ENCODE measurements at places on chromosomes 2 and 18.

DNA sequence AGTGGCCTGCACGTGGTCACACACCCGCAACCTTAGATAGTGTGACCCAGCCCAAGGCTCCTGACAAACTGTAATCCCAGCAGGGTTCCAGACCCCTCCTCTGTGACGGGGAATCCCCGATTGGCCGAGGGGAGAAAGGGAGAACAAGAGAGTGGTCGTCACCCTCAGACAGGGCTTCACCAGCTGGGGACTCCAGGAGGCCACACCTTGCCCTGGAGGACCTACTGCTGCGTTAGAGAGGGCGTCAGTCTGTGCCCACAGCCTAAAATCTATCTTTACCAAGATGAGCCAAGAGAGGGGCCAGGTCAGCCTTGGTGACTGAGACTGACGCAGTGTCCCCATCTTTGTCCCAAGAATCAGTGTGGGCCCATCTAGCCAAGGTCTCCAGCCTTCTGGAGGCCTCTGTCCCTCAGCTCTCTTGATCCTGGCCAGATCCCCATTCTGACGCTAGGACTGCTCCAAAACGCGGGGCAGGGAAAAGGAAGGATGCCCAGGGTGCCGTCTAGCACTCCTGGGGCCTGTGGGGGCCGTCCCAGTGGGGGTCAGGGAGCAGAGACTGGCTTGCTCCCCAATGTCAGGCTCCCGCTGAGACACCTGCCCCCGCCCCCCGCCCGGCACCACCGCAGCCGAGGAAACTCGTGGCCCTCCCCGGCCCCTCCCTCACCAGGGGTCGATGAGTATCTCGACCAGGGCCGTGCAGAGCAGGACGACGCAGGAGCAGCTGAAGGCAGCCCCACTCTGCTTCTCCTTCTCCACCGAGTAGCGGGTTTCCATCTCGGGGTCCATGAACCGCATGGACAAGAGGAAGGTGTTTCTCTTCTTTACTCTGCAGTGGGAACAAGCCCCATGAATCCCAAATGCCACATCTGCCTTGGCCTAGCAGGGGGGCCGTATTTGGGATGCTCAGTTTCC lies 40.9 kb downstream of the CENPO start:
- DNase-seq = no peak

DNA sequence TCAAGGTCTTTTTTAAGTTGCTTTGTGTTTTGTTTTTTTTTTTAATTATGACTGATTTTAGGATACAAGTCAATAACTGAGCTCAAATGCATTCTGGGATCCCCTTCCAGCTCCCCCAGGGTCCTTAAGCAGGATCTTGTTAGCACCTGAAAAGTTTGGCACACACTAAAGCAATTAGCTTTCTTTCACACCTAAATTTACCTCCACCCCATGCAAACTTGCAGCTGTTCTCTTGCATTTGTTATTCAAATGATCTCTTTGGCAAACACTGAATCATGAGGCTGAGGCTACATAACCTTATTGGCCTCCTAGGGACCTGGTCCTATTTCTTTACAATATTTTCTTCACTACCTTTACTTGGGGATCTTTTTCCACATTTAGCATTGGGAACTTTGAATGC lies 2026.1 kb upstream of the CELF4 start:
- DNase-seq = no peak

- peak; percentile 51 for DNase-seq
Observed at GRCh38 chr18:36942264-36942663, 113.3 kb downstream of the KIAA1328 start.

DNA sequence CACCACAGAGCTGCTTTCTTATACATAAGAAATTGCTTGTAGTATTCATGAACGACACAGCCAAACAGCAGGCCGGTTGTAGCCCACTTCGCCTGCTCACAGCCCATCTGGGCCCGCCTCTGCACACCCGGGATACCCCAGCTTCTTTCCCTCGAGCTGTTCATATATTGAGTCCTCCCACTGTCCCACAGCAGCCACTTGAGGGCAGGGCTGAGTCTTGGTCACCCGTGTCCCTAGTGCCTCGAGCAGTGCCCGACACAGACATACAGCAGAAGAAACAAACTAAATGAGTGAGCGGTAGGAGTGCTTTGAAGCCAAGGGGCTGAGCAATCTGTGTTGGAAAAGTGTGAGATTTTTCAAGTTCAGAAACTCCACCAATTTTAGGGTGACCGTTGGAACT lies 251.4 kb downstream of the KLHL29 start:
- no peak for DNase-seq

DNA sequence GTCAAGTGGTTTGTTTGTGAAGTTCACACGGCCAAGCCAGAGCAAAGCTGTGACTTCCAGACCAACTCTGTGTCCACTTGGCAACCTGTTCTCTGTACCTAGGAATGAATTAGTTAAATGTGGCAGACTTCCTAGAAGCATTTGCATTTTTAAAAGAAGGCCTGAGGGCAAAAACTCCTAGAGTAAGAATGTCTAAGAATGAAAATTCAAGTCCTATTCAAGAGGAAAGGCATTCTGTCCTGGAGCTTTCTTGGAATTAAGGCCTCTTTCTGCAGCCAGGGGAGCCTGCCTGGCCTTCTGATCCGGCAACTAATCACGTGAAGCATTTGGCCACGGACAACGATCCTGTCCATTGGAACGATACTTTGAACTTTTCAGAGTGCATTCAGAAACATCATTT lies 155.0 kb downstream of the SETBP1 start:
- no peak for DNase-seq

DNA sequence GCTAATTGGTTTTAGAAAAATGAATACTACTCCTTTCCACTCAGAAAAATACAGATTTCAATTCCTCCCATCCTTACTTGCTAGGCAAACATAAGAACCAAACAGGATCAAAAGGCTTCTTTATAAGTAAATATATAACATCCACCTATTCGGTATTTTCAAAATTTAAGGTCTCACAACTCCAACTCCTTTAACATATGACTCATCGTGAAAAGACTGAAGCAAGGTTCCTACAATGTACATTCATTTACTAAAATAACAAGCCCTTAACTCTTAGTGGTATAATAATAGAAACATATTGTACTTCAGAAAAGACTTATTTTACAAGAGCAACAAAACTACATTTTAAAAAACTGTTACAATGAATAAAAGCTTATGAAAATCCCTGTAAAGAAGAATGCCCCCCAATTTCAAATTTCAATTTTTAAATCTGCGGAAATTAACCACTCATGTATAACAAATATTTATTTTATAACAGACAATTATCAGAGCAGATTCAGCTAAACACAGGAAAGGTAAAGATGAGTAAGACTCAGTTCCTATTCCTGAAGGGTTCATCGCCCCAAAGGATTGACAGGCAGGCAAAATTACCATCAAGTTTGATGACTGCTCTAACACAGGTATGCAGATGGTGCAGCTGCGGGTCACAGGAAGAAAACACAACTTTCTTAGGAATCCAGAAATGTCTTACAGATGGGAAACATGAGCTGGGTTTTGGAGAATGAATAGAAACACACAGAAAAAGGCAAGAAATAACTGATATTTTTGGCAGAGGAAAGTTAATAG lies 96.4 kb downstream of the COBLL1 start:
- no peak for DNase-seq

GRCh38 chr2:68673631-68674030 lies 30.3 kb downstream of the PROKR1 start:
- DNase-seq = no peak

- DNase-seq = no peak
Observed at GRCh38 chr18:34707670-34708069, 2.4 kb upstream of the DTNA start.

- no peak for DNase-seq
Observed at GRCh38 chr2:16632598-16632997, 33.0 kb downstream of the CYRIA start.

GRCh38 chr2:223734346-223734745 lies 103.0 kb downstream of the AP1S3 start:
- DNase-seq = no peak

DNA sequence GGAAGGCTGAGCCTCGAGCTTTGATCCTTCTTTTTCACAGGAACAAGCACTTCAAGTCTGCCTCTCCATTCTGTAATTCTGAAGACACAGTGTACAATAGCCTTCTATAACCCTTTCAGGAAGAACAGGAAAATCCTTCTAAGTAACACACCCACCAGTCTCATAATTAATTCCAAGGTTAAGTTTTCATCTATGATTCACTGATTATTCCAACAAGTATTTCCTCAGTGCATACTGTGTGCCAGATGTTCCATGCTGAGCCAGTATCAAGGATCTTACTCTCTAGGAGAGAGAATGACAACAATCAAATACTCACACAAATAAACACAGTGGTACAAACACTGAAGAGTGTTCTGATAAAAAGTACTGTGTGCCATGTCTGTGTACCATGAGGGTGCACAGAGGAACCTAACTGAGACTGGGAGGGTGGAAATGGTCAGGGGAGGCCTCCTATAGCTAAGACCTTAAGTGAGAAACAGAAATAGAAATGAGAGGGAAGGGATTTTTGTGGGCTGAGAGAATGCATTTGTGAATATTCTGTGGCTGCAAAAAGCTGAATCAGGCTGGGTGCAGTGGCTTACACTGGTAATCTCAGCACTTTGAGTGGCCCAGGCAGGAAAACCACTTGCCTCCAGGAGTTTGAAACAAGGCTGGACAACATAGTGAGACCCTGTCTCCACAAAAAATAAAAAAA lies 7.3 kb upstream of the MTLN start:
- no peak for DNase-seq

DNA sequence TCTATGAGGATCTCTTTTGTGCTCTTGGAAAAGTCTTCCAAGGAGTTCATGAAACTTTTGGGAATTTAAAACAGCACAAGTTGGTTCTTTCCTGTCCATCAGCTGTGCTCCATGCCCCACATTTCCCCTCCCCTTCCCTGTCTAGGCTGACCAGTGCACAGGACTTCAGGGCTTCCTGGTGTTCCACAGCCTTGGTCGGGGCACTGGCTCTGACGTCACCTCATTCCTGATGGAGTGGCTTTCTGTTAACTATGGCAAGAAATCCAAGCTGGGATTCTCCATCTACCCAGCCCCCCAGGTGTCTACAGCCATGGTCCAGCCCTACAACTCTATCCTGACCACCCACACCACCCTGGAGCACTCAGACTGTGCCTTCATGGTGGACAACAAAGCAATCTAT lies 8.1 kb upstream of the DNAJB2 start:
- no peak for DNase-seq

GRCh38 chr18:59272891-59273758 lies at the start of gene RAX:
TSS of gene RAX (minus strand) at chr18:59273454. CDS start at chr18:59273206, 248 bp downstream.
- DNase-seq = peak; percentile 81

GRCh38 chr18:48402953-48403352 lies 6.2 kb downstream of the ZBTB7C start:
- no peak for DNase-seq

DNA sequence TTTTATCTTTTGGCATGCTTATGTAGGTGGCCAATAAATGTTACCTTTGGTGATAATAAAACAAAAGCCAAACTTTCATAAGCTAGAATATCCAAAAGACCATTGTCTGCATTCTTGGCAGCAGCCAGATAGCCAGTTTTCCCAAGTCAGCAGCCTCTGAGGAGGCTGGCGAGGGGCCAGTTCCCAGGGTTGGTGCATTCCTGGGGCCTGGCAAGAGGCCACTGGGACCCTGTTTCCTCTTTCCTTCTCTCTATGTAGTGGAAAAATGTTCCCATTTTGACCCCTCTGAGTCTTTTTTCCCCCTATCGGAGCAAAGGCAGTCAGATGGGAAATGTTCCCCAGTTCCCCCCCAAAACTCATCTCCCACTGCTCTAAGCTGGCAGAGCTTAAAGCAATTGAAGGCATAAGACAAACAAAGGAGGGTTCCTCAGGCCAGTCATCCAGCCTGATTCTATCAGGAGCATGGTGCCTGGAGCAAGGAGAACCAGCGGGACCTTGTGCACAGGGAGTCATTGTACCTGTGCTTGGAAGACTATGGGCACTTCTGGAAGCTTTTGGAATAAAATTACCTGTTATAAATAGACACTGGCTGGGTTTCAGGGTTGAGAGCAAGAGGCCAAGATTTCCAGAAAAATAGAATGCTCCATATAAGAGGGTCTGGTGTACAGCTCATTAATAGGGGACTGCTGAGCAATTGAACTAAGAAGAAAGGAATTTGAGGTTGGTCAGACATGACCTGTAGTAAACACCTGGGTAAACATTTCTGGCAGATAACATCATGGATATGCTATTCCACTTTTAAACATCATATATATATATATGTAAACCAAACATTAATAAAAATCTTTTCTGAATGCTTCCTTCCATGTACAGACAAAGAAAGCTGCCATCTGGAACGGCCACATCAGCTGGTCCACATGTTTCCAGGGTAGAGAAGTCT lies 63.4 kb downstream of the NCKAP5 start:
- no peak for DNase-seq

DNA sequence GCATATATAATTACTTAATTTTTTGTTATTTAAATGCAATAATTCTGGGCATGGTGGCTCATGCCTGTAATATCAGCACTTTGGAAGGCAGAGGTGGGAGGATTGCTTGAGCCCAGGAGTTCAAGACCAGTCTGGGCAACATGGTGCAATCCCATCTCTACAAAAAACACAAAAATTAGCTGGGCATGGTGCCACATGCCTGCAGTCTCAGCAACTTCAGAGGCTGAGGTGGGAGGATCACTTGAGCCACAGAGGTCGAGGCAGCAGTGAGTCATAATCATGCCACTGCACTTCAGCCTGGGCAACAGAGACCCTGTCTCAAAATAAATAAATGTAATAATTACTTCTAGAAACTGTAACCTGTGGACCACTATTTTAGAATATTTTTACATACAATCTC lies 21.5 kb upstream of the TMEM87B start:
- no peak for DNase-seq

DNA sequence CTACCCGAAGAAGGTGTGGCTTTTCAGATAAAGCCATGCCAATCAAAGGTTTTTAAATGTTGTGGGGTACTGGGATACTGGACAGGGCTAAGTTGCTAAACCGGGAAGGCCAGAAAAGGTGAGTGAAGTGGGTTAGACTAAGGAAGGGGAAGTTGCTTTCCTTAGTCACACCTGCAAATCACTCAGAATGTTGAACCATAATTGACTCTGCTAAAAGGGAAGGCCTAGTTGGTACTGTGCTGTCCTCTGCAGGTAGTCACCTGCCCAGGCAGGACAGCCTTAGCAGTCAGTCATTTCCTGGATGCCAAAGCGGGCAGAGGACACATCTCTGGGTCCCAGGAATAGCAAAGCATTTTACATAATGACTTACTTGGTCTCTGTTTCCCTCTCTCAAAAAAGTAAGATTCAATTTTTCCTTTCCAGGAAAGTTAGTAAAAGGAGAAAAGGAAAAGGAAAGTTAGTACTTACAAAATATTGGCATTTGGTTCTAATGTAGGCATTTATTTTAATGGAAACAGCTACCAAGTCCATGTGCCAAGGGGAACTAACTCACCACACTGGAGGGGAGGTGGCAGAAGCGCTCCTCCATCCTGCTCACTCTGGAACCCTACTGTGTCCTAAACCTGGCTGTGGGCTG lies 60.3 kb downstream of the RFTN2 start:
- DNase-seq = no peak

- no peak for DNase-seq
Observed at GRCh38 chr2:65706411-65706810, 274.0 kb upstream of the SPRED2 start.

- no peak for DNase-seq
Observed at GRCh38 chr2:221461901-221462300, 110.2 kb downstream of the EPHA4 start.

DNA sequence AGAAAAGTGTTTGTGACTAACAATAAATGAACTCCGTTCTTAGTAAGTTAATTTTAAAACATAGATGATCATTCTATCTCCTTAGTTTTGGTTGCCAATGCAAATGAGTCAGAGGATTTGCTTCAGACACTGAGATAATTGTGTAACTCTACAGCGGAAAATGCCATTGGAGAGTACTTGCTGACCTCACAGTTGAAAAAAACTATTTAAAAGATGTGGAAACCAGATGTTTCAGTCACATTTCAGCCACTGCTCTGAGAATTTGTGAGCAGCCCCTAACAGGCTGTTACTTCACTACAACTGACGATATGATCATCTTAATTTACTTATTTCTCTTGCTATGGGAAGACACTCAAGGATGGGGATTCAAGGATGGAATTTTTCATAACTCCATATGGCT lies at the start of gene TNFAIP6:
Gene TNFAIP6, plus strand, starts transcription at position 234 of the 400 bp plus-strand sequence. Its CDS starts 75 bp downstream, at position 309.
- no peak for DNase-seq
